ENCODE measurements at places on chromosomes 2 and 18.
A peak's percentile ranks its signal among the peaks of the same experiment; 100 is the strongest.

DNA sequence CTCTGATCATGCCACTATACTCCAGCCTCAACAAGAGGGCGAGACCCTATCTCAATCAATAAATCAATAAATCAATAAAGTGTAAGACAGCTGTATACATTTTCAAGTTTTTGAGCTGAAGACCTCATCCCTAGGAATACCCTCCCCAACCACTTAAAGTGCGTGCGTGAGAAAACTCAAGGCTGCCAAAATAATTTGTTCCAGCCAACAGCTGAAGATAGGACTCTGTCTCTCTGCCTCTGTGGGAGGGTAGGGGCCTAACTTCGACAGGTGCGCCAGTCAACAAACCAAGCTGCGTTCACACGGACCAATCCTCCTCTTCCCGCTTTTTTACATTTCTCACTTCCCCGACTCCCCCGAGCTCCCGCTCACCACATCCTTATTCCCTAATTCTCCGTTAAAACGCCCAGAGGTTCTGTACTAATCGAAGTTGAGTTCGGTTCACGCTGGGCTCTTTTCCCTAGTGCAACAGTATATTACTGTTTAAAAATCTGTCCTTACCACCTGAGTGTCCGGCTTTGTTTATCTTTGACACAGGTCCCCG lies 618 bp downstream of the POLR2D start:
- H3K36me3 ChIP-seq, result peaks cover 25% of the 10 kb centered on the region
- no peak for DNase-seq
- 0 out of 2 replicates have a peak, but pooled peaks cover 9% of the 10 kb centered on the region for H3K4me1 ChIP-seq
- peak overlapping the region; percentile 92 for H3K4me3 ChIP-seq
- no peaks in the 10 kb centered on the region for H3K27me3 ChIP-seq

- peaks cover 5% of the 10 kb centered on the region for H3K27me3 ChIP-seq
- DNase-seq, result no peak
- H3K4me3 ChIP-seq, result no peak overlapping the region
- no peaks in the 10 kb centered on the region for H3K4me1 ChIP-seq
- no peak overlapping the region for H3K27ac ChIP-seq
These were observed 137.4 kb downstream of the NFATC1 start for GRCh38 chr18:79533146-79533545.

- H3K27ac ChIP-seq, result no peak overlapping the region
- peak; percentile 53 for DNase-seq
- H3K36me3 ChIP-seq, result no peaks in the 10 kb centered on the region
- no peak overlapping the region for H3K4me3 ChIP-seq
- no peaks in the 10 kb centered on the region for H3K27me3 ChIP-seq
- peaks cover 18% of the 10 kb centered on the region for H3K4me1 ChIP-seq
These were observed 52.9 kb downstream of the SCG2 start for GRCh38 chr2:223549215-223549614.

GRCh38 chr18:8629602-8630001 lies 20.4 kb downstream of the RAB12 start:
- no peak overlapping the region for H3K27ac ChIP-seq
- H3K4me1 ChIP-seq, result no peaks in the 10 kb centered on the region
- no peak for DNase-seq
- H3K27me3 ChIP-seq, result no peaks in the 10 kb centered on the region
- no peak overlapping the region for H3K4me3 ChIP-seq

GRCh38 chr2:218312267-218312756 lies 20.0 kb upstream of the TMBIM1 start:
- H3K27me3 ChIP-seq, result no peaks in the 10 kb centered on the region
- H3K36me3 ChIP-seq, result no peaks in the 10 kb centered on the region
- H3K4me1 ChIP-seq, result no peaks in the 10 kb centered on the region
- DNase-seq, result no peak

DNA sequence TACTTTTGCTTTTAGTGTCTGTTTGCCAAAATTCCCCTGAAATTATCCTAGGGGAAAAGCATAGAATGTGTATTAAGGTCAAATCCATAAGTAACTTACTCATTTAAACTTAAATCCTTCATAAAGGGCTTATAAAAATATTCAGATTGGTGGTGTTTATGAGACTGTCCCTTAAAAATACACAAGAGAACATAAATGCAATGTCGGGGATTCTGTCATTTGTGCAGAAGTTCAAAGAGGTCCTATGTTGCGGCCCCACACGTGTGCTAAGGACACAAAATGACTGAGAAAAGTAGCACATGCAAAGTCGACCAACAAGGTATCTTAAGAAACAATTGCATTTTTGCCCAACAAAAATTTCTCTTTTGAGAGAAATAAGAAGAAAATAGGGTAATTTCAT lies 225.1 kb downstream of the PIEZO2 start:
- no peak overlapping the region for H3K27ac ChIP-seq
- DNase-seq, result no peak
- no peaks in the 10 kb centered on the region for H3K36me3 ChIP-seq
- peaks cover 44% of the 10 kb centered on the region for H3K4me1 ChIP-seq

GRCh38 chr2:27250652-27251379 lies 12.0 kb downstream of the SLC30A3 start:
- no peaks in the 10 kb centered on the region for H3K4me1 ChIP-seq
- no peak overlapping the region for H3K27ac ChIP-seq
- no peaks in the 10 kb centered on the region for H3K36me3 ChIP-seq
- H3K27me3 ChIP-seq, result peaks cover 3% of the 10 kb centered on the region
- no peak for DNase-seq

DNA sequence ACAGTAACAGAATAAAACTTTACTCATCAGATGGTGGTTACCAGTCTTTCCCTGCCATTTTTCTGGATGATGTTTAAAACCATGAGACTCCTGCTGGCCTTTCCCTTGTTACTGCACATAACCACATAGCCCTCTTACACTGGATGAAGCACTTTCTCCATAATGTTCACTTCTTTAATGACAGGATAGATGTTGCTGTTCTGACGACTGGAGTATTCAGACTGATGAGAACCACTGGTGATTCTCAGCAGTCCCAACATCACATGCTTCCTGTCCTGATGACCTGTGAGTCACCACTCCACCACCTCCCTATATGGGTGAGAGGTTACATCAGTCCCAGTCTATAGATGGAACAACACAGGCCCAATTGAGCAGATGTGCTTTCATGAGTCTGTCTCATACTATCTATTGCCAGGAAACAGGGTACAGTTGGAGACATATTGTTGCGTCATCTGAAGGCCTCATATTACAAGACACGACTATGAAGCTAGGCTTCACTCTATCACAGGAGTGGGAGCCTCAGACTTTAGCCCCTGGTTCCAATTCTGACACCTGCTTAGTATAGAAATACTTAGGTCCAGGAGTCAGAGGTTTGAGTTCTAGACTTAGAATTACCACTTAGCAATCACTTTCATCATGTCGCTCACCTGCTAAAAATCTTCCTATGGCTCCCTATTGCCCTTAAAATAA lies 145.7 kb upstream of the KLF7 start:
- no peaks in the 10 kb centered on the region for H3K36me3 ChIP-seq
- no peak overlapping the region for H3K4me3 ChIP-seq
- peaks cover 9% of the 10 kb centered on the region for H3K4me1 ChIP-seq
- peak; percentile 40 for DNase-seq
- H3K27me3 ChIP-seq, result no peaks in the 10 kb centered on the region
- 0 out of 2 replicates have a peak overlapping the region, but pooled peaks have one; percentile 25 for H3K27ac ChIP-seq

DNA sequence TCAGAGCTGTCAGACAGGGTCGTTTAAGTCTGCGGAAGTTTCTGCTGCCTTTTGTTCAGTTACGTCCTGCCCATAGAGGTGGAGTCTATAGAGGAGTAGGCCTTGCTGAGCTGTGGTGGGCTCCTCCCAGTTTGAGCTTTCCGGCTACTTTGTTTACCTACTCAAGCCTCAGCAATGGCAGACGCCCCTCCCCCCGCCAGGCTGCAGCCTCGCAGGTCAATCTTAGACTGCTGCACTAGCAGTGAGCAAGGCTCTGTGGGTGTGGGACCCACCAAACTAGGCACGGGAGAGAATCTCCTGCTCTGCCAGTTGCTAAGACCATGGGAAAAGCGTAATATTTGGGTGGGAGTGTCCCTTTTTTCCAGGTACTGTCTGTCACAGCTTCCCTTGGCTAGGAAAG lies 86.5 kb downstream of the EFEMP1 start:
- H3K36me3 ChIP-seq, result no peaks in the 10 kb centered on the region
- H3K27me3 ChIP-seq, result no peaks in the 10 kb centered on the region
- no peak for DNase-seq

- H3K27ac ChIP-seq, result peak overlapping the region; percentile 80
- no peaks in the 10 kb centered on the region for H3K36me3 ChIP-seq
- H3K4me1 ChIP-seq, result peaks cover 37% of the 10 kb centered on the region
- peak overlapping the region; percentile 10 for H3K4me3 ChIP-seq
- peak; percentile 81 for DNase-seq
These were observed 22.3 kb downstream of the ATP8B1 start for GRCh38 chr18:57780706-57781347.

DNA sequence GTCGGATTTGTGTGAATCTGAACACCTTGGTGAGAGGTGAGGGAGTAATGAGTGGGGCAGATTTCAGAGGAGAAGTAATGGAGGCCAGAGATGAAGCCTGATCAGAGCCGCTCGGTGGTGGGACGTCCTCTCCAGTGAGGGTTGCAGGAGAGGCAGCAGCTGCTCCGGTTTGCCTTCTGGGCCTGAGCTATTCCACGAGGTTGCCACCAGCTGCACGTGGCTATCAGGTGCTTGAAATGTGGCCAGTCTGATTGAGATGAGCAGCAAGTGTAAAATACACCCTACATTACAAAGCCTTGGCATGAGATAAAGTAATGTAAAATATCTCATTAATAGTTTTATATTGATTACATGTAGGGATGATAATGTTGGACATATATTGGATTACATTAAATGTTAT lies 10.8 kb upstream of the EFHD1 start:
- no peak overlapping the region for H3K4me3 ChIP-seq
- no peaks in the 10 kb centered on the region for H3K36me3 ChIP-seq
- no peak for DNase-seq

GRCh38 chr18:57195341-57195740 lies 48.5 kb downstream of the BOD1L2 start:
- 0 out of 2 replicates have a peak, but pooled peaks cover 2% of the 10 kb centered on the region for H3K27me3 ChIP-seq
- H3K4me3 ChIP-seq, result no peak overlapping the region
- H3K4me1 ChIP-seq, result no peaks in the 10 kb centered on the region

GRCh38 chr2:223222397-223222796 lies 170.4 kb downstream of the KCNE4 start:
- no peaks in the 10 kb centered on the region for H3K27me3 ChIP-seq
- no peak overlapping the region for H3K27ac ChIP-seq
- peaks cover 4% of the 10 kb centered on the region for H3K4me1 ChIP-seq
- H3K36me3 ChIP-seq, result no peaks in the 10 kb centered on the region

- no peaks in the 10 kb centered on the region for H3K4me1 ChIP-seq
- H3K36me3 ChIP-seq, result no peaks in the 10 kb centered on the region
- no peak for DNase-seq
- H3K27me3 ChIP-seq, result 0 out of 2 replicates have a peak, but pooled peaks cover 3% of the 10 kb centered on the region
These were observed 27.7 kb downstream of the MYL1 start for GRCh38 chr2:210287301-210287700.

DNA sequence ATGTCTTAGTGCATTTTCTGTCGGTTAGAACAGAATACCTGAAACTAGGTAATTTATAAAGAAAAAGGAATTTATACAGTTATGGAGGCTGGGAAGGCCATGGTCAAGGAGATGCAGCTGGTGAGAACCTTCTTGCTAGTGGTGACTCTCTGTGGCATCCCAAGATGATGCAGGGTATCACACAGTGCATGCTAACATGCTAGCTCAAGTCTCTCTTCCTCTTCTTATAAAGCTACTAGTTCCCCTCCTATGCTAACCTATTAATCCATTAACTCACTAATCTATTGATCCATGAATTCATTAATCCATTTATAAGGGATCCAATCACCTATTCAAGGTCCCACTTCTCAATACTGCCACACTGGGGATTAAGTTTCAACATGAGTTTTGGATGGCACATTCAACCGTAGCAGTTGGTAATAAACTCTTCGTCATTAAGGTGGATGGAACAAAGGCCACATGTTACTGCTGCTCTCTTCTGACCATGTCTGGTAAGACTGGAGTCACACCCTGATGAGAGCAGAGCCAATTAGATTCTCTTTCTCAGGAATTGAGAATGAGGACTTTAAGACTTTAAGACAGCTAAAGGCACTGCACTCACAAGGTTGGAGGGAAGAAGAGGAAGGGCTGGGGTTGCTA lies 211.6 kb upstream of the SMAD7 start:
- no peaks in the 10 kb centered on the region for H3K36me3 ChIP-seq
- no peak for DNase-seq
- no peak overlapping the region for H3K27ac ChIP-seq
- no peak overlapping the region for H3K4me3 ChIP-seq
- H3K27me3 ChIP-seq, result no peaks in the 10 kb centered on the region

- DNase-seq, result no peak
- no peak overlapping the region for H3K27ac ChIP-seq
- H3K27me3 ChIP-seq, result no peaks in the 10 kb centered on the region
- H3K4me3 ChIP-seq, result no peak overlapping the region
- H3K36me3 ChIP-seq, result no peaks in the 10 kb centered on the region
- H3K4me1 ChIP-seq, result peaks cover 37% of the 10 kb centered on the region
These were observed 63.3 kb downstream of the RTP5 start for GRCh38 chr2:241932899-241933178.

GRCh38 chr2:43186679-43187374 lies 39.6 kb downstream of the ZFP36L2 start:
- no peaks in the 10 kb centered on the region for H3K27me3 ChIP-seq
- H3K36me3 ChIP-seq, result no peaks in the 10 kb centered on the region
- peaks cover 5% of the 10 kb centered on the region for H3K4me1 ChIP-seq
- H3K27ac ChIP-seq, result no peak overlapping the region
- DNase-seq, result no peak

- H3K36me3 ChIP-seq, result peaks cover 47% of the 10 kb centered on the region
- H3K4me3 ChIP-seq, result no peak overlapping the region
These were observed 3.5 kb downstream of the NDUFA10 start for GRCh38 chr2:240021488-240022104.

DNA sequence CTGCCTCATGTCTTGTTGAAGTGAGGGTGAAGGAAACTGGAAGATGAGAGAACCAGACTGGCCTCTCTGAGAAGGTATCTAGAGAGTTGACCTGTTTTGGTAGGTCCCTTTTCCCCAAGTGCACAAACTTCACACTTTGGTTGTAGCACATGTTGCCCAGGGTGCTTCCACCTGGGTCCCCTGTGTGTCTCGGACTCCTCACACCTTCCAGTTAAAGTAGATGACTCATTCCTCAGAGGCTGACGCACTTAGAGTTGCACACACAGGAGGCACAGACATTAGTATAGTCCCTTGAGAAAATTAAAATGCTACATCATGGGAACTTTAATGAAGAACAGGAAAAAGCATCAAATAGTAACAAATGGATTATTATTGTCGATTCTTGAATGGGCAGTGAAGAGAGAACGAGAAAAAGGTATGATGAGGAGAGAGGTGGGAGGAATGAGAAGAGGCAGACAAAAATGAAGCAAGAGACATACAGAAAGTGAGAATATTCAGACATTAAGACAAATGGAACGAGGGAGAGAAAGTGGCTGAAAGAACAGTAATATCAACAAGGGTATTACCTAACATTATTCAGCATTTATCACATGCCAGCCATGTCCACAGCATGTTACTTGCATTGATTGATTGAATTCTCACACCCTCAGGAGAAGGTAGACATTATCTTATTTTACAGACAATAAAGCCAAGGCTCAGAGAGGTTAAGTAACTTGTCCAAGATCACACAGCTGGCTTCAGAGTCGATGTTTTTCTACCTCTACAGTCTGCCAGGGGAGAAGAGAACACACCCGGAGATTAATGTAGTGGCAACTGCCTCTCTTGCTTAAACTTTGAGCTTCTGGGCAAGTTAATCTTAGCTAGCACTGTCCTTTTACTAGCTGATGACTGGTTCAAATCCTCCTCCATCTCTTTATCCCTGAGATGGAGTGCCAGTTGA lies 68.6 kb downstream of the FHOD3 start:
- H3K4me1 ChIP-seq, result no peaks in the 10 kb centered on the region
- H3K36me3 ChIP-seq, result no peaks in the 10 kb centered on the region
- no peaks in the 10 kb centered on the region for H3K27me3 ChIP-seq
